CD4-positive, alpha-beta T cell treated with Interleukin-6 at 100 ng/mL for 8 hours (primary cell): ENCODE measurements at places on chromosomes 7 and 10.

- DNase-seq, result no peak
Observed at GRCh38 chr10:44356139-44357022, 28.5 kb downstream of the CXCL12 start.

DNA sequence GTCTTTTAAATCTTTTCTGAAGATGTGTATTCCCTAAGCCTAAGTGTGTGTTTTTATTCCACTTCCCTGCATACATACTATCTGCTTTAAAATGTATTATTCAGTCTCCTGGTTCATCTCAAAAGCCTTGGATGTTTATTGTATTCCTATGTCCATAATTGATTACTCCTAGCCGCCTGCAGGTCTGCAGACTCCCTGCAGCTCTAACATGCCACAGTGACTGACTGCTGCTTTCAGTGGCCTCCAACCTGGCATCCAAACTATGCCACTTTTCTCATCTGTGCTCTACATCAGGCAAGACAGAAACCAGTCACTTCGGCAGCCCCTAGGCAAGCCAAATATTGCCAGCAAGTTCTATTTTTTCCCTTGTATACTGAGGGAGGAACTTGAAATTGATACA lies 81.7 kb downstream of the ABCA13 start:
- DNase-seq, result no peak

- no peak for DNase-seq
Observed at GRCh38 chr10:15346440-15347141, 24.5 kb downstream of the FAM171A1 start.

GRCh38 chr10:6141296-6142151 lies 52.7 kb downstream of the RBM17 start:
- DNase-seq, result peak; percentile 36

DNA sequence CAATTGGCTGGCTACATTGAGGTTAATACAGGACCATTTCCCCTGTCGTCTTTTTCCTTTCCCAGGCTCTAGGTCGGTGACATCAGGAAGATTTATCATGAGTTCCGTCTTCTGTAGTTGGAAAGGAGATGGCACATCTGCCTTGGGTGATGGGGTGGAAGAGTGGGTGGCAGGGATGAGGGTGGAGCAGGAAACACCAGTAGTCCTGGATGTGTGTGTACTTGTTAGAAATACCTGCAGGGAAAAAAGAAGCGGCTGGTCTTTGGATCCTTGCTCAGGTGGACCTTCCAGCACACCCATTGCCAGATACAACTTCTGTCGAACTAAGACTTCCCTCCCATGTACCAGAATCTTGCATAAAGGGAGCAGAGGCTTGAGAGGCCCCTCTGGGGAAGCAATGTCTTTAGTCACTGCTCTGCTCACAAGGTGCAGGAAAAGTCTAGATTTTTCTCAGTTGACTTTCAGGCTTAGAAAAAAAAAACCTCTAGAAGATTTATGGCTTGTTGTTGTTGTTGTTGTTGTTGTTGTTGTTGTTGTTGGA lies 516.8 kb upstream of the GALNT17 start:
- no peak for DNase-seq

GRCh38 chr7:129376076-129376777 lies 58.0 kb upstream of the STRIP2 start:
- peak; percentile 45 for DNase-seq

DNA sequence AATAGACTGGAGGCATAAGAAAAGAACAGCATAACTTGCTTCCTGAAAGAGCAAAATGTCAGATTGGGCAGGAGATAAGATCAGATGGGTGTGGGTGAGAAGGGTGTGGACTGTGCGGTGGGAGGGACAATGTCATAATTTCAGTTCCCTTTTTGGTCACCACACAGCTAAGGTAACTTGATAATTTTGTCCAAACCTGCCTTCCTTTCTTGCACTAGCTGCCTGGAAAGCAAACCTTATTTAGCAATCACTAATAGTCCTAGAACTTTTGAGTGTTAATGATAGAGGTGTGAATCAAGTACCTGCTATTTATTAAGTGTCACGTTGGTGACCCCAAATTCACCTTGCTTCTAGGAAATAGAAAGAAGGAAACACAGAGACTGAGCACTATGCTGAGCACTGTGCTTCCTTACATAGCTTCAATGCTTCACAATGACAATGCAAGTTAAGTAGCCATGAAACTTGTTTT lies 72.4 kb upstream of the SP4 start:
- DNase-seq, result peak; percentile 63

DNA sequence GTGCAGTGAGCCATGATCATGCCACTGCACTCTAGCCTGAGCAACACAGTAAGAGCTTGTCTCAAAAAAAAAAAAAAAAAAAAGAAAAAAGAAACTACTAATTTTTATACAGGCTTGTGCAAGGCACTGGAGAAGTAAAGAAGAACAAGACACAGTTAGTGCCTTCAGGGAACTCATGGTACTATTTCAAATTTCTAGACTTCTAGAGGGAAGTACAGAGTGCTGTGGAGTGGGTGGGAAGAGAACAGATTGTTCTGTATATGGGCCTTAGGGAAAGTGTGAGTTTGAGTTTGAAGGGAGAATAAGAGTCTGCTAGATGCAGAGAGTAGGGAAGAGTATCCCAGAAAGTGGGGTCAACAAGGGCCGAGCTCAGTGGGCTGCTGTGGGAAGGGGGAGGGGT lies 234.8 kb downstream of the PHTF2 start:
- no peak for DNase-seq

- DNase-seq, result no peak
Observed at GRCh38 chr7:106583100-106583499, 77.9 kb downstream of the CCDC71L start.

- DNase-seq, result peak; percentile 85
Observed at GRCh38 chr7:44847509-44847919, 373 bp downstream of the H2AZ2 start.

GRCh38 chr7:11831736-11832495 lies at the start of gene THSD7A:
Gene THSD7A, minus strand, starts transcription at chr7:11832198. Its CDS starts 252 bp downstream, at chr7:11831946.
- no peak for DNase-seq

DNA sequence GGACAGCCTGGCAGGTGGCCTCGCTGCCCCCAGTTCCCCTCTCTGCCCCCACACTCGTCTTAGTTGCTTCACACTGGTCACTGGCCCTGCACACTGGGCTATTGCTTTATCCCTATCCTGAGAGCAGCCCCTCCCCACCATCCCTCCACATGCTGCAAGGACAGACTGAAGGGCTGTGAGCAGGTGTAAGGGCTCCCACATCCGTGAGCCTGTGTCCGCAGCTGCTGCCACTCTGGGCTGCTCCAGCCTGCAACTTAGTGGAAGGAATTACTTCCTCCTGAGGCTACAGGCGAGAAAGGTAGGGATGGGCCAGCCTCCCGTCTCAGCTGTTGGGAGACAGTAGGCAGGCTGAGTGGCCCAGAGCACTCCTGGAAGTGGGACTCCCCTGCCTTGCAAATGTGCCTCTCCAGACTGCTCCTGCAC lies 3.8 kb downstream of the RARRES2 start:
- no peak for DNase-seq

DNA sequence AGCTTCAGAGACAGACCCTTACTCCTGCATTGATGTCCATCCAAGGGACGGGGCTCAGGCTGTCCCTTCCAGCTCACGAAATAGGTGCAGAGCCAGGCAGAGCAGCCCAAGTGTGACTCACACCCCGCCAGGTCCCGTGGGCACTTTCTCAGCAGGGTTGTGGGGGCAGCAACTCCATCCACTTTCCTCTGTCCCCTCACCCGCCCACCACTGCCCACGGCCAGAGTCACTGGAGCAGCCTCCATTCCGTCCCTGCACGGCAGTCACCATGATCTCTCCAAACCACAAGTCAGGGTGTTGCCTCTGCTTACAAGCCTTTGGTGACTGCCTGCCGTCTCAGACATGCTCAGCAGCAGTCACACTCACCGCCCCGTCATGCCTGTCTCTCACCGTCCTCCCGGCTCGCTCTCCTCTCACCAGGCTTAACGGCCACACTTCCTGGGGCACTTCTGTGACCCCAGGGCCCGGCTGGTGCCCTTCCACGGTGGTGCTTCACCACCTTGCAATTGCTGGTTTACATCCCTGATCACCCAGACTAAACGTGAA lies 39.3 kb downstream of the CALML3 start:
- DNase-seq, result peak; percentile 64

DNA sequence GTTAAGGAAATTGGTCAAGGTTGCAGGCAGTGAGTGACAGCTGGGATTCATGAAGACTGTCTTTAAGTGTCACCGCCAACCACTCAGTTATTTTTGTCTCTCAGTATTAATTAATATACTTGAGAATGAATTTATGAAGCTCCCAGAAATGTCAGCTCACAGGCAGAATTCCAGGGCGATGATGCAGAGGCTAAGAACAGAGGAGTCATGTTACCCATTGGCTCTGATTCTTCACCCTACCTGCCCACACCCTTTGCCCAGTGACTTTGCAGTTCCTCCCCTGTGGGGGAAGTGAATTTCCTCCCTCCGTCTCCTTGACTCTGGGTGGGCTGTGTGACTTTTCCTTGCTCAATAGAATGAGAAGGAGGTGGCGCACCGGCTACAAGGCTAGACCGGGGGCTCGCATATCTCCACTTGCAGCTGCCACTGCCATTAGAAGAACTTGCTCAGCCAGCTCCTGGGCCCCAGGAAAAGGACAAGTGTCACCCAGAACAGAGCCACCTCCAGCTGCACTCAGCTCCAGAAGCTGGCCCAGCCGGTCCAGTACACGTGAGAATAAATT lies 157.1 kb upstream of the PRKCQ start:
- DNase-seq, result no peak

- DNase-seq, result no peak
Observed at GRCh38 chr7:23298141-23298881, 828 bp upstream of the MALSU1 start.

- DNase-seq, result no peak
Observed at GRCh38 chr10:119263951-119264617, 56.7 kb downstream of the GRK5 start.

DNA sequence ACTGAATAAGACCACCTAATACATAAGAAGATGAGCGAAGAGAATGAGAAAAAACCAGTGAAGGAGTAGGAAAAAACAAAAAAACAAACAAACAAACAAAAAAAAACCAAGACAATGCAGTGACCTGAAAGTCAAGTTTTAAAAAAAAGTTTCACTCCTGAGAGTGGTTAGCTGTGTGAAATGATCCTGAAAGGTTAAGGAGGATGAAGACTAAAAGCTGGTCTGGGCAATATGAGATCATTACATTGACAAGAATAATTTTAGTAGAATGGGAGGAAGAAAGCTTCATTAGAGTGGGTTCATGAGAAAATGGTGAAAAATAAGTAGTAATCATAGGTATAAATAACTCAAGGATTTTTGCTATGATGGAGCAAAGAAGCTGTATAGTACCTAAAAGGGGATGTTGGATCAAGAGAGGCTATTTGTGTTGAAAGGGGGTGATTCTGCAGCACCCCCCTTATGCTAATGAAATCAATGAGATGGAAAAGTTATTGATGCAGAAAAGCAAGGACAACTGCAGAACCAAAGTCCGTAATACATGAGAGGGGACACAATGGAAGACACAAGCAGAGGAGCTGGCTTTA lies 80.2 kb downstream of the KMT2C start:
- DNase-seq, result no peak

GRCh38 chr10:74104480-74104879 lies 46.1 kb downstream of the AP3M1 start:
- no peak for DNase-seq

- DNase-seq, result no peak
Observed at GRCh38 chr7:78510580-78511188, 712.1 kb downstream of the PHTF2 start.

GRCh38 chr7:32072397-32072796 lies 2.2 kb upstream of the PDE1C start:
- DNase-seq, result no peak

DNA sequence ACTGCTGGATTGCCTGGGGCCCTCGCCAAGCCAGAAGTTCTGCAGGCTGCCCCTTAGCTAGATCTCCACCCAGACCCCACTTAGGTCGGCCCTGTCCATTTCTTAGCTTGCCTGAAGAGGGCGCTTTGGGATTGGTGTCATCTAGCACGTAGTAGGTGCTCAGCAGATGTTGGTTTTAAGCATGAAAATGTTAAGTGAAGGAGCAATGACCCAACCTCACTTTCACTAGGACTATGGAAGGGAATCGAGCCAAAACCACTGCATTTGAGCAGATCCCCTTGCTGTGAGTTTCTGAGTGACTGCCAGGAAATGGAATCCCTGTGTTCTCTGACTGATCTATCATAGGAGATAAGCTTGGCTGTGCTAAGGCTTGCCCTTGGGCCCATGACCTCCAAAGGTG lies 131.7 kb upstream of the EEPD1 start:
- DNase-seq, result no peak

GRCh38 chr7:47763063-47763974 lies 181.4 kb upstream of the TNS3 start:
- DNase-seq, result no peak

DNA sequence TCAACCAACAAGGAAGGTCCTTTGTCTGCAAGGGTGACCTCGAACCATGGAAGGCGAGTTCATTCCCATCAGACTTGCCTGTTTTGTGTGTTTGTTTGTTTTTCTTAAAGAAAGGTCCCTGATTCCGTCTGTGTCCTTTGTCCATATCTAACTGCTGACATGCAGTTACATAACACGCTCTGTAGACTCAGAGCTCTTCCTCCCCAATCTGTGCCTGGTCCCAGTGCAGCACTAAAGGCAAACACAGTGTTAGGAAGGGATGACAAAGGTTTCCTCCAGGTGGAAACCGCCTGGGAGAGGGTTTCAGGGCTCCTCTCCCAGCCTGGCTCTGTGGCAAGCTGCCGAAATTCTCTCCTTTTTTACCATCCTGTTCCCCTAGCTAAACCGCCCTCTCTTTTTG lies 13.4 kb downstream of the JCAD start:
- DNase-seq, result no peak

DNA sequence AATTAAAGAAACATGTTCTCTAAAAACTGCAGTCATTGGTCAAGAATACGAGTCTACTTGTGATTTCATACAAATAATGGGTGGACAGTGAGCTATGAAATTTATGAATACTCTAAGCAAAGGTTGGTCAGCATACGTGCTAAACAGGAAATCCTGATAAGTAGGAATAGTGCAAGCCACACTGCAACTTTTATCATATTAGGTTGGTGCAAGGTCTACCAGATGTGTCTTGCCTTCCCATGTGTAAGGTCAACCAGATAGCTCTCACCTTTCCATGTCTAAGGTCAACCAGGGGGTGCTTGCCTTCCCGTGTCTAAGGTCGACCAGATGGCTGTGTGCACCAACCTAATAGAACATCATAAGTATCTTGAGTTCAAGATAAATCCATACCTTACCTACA lies 2.0 kb upstream of the ITGB1 start:
- DNase-seq, result no peak

DNA sequence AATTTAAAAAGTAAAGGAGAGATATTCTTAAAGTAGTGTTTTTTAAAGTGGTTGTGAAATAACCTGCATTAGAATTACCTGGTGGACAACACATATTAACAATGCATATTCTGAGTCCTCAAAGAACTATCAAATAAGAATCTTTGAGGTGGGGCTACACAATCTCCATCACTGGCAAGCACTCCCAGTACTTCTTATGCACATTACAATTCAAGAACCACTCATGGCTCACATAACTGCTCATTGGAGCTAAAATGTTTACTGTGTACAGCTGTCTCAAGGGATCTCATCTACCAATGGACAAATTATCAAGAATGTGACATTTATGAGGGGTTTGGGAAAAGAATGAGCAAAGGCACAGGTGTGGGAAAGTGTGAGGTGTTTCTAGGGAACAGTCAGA lies 692.0 kb downstream of the PHTF2 start:
- no peak for DNase-seq
